ENCODE measurements at places on chromosomes 3 and 15.

DNA sequence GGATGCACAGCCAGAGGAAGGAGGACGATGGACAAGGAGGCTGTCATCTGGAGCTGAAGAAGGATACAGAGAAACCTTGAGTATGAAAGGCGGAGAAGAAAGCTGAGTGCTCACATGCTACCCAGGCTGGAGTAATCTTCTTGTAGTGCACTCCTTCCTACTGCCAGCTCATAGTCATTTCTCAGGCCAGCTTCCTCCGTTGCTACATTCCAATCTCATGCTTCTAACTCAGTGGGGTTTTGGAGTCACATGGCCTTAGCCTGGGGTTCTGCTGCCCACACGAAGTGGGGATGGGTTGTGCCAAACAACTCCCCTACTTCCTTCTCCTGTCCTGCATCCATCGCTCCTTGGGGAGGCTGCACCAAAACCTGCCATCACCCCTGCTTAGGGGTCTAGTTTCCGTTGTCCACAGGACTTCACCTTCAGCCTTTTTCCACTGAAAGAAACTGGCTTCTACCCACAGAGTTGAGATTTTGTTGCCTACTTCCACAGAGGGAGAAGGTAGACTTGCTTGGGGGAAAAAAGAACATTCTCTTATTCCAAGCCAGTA lies 239.9 kb downstream of the EPHB1 start:
- DNase-seq: no peak

GRCh38 chr3:172259111-172259541 lies 189.1 kb downstream of the GHSR start:
- no peak for DNase-seq

GRCh38 chr15:70474471-70475406 lies 288.6 kb downstream of the UACA start:
- no peak for DNase-seq

GRCh38 chr15:48176112-48176511 lies 2.0 kb downstream of the MYEF2 start:
- no peak for DNase-seq

GRCh38 chr15:49439678-49440395 lies 16.8 kb downstream of the FGF7 start:
- no peak for DNase-seq

DNA sequence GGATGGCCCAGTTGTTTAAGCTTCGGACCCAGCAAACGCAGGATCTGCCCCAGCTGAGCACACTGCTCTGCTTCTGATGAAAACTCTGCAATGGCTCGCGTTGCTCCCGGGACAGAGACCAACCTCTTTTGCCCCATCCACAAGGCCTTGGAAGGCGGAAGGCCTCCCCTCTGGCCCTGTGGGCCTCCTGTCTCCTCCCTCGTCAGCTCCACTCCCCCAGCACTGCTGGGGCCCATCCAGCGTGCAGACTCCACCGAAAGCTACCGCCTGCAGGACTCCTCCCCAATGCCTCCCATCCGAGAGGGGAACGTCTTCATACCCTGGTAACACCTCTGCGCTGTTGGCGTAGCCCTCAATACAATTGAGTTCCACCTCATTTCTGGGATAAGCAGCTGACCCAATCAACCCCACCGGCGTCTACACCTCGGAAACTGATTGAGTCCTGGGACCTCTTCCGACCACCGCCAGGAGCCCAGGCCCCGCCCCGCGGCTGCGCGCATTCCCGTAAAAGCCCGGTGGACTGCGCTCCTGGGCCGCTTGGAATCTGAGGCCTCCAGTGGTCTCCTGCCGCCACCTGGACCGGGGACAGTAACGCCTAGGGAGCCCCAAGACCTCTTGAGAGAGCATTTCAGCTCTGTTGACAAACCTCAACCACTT lies at the start of gene PRR23E:
Gene PRR23E (plus strand): TSS at position 556 of the 657 bp plus-strand sequence. CDS start 3,555 bp downstream, outside the sequence.
- DNase-seq: no peak

DNA sequence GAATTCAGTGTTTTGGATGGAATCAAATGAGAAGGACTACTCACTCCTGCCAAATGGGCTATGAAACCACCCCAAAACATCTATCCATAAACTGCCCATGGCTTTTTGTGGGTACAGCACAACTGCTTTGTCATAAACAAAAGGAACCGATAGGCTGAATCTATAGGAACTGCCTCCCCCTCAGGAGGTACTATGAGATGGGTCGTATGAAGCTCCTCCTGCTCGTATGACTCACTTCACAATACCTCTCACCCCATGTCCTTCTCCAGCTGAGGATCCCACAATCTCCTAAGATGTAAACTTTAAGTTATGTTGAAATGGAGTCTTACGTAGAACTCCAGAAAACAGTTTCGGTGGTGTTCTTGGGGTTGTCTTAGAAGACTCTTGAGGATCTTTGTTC lies 129.9 kb upstream of the SAMMSON start:
- DNase-seq: no peak

GRCh38 chr3:87272718-87273341 lies 3.6 kb downstream of the POU1F1 start:
- no peak for DNase-seq

DNA sequence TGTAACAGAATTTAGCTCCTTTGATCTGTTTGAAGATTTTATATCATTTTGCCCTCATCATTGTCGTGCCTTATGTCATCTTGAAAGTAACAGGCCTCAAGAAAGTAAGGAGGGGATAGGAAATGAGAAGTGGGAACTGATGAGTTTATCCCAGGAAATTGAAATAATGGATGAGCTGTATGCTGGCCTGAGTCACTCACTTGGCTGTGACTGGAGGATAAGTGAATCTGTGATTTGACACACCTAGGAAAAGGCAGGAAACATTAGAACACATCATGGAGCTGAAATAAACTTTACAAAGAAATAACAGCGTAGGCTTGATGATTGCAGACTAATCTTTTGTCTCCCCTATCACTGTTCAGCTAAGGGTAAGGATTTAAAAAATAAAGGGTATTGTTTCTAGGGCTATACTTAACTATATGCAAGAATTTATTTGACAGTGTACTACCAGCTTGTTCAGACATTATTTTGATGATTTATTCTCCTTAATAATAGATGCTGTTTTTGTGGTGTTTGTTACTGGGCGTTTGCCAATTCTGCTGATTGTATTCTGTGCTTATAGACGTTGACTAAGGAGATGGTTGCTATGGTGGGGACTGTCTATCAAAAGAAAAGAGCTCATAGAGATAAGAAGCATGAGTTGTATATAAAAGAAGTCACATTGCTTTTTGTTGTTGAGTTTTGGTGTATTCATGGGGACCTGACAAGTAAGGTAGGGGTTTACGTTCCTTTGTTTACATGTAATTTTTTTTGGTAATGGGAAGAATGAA lies 105.6 kb upstream of the ROPN1 start:
- no peak for DNase-seq

GRCh38 chr3:99483841-99484240 lies 154.6 kb upstream of the COL8A1 start:
- DNase-seq: no peak

GRCh38 chr3:151265866-151266265 lies 12.5 kb downstream of the P2RY14 start:
- no peak for DNase-seq

- no peak for DNase-seq
Measured at GRCh38 chr3:177693616-177694264, 496.5 kb upstream of the TBL1XR1 start.

DNA sequence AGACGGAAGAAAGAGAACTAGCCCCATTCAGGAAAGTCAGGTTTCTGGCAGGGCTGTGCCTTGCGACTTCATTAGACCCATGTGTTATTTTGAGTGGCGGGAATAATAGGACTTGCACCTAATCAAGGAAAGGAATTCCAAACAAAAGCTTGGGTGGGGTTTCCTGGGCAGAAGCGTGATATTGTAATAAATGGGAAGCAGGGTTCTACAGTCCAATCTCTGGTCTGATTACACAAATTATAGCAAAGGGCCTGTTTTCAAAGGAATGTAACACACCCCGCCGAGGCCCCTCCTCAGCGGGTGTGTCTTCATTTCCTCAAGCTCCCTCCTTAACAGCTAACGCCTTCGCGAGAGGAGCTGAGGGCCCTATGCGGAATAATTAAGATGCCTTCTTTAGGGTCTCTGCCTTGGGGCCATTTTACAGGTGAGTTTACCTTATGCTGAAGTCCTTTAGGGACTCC lies 396.0 kb upstream of the C2CD4B start:
- DNase-seq: no peak

- no peak for DNase-seq
Measured at GRCh38 chr15:47394286-47394809, 323.0 kb upstream of the SEMA6D start.

DNA sequence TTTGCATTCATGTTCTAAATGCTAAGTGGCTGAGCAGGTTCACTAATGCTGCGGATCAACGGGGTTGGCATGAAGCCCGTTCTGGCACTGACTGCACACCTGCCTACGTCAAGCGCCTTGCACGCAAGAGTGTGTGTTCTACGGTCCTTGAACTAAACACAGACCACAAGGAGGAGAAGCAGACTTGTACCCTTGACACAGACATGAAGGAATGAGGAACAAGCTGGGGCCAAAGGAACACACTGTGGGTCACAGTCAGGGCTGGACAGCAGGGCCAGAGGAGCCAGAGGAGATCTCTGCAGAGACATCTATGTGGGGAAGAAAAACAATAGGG lies 48.0 kb upstream of the LDHAL6B start:
- no peak for DNase-seq

GRCh38 chr3:39183211-39184080 lies 8.9 kb downstream of the XIRP1 start:
- no peak for DNase-seq

GRCh38 chr3:149004622-149005021 lies 13.3 kb downstream of the GYG1 start:
- no peak for DNase-seq

DNA sequence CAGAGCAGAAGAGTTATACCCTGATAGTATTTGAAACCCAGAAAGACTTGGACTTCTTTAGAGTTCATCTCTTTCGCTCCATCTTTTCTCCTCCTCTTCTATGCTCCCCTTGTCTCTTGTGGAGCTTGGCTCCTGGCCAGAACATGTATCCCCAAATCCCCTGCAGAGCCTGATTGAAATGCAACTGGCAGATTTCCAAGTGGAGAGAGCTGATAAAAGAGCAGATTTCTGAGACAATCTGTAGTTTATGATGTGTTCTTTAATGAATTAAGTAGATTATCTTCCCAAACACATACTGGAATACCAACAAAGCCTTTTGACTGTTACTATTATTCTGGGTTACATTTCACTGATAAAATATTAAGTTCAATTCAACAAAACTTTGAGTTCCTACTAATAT lies 33.4 kb downstream of the UNC13C start:
- no peak for DNase-seq

DNA sequence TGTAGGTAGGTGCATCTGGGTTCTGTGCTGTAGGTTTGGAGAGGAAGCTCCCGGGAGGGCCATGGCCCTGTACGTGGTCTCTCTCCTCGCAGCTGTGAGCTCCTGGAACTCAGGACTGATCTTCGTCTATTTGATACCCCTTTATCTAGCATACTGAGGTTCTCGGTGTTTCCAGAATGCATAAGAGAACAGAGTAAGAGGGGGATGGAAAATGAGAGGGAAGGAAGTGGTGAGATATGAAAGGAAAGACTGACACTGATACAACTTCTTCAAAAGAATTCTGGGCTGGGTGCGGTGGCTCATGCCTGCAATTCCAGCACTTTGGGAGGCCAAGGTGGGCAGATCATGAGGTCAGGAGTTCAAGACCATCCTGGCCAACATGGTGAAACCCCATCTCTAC lies 90.7 kb downstream of the CHRD start:
- no peak for DNase-seq

DNA sequence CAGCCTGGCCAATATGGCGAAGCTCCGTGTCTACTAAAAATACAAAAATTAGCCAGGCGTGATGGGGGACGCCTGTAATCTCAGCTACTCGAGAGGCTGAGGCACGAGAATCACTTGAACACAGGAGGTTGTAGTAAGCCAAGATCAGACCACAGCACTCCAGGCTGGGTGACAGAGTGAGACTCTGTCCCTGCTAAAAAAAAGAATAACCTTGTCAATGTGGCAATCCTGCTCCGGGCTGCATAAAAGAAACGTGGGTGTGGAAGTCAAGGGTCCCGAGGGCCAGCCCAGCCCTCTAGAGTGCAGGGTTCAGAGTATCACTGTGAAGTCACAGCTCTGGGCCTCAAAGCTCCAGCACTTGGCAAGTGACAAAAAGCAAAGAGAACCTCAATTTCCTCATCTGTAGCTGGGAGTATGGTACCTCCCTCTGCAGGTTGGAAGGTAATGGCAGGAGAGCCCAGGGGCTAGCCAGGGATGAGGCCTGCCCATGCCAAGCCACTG lies 73.5 kb upstream of the IQSEC1 start:
- DNase-seq: no peak

- no peak for DNase-seq
Measured at GRCh38 chr3:155190691-155191090, 102.8 kb downstream of the STRIT1 start.

GRCh38 chr3:170410428-170411029 lies 8.1 kb upstream of the CLDN11 start:
- DNase-seq: no peak

GRCh38 chr15:71975816-71976150 lies 142.2 kb downstream of the MYO9A start:
- DNase-seq: no peak

DNA sequence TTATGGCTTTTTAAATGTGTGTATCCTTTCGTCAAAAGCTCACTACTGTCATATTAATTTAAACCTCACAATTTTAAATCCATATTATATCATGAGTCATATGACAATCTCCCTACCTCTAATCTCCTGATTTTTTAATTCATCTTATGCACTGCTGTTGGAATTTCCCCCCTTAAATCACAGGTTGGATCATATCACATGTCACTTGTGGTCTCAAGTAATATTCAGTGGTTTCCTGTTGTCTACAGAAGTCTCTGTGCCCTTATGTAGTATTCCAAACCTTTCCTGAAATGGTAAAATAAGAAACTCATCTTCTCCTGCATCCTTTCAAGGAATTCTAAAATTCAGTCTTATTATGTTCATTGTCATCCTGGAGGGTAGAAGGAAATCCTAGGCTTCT lies 116.0 kb upstream of the CBLB start:
- no peak for DNase-seq

- no peak for DNase-seq
Measured at GRCh38 chr3:184005941-184006507, 11.7 kb downstream of the ABCC5 start.

- no peak for DNase-seq
Measured at GRCh38 chr3:146195030-146195429, 34.0 kb upstream of the PLOD2 start.

- DNase-seq: no peak
Measured at GRCh38 chr3:29410660-29411405, 130.0 kb downstream of the RBMS3 start.

DNA sequence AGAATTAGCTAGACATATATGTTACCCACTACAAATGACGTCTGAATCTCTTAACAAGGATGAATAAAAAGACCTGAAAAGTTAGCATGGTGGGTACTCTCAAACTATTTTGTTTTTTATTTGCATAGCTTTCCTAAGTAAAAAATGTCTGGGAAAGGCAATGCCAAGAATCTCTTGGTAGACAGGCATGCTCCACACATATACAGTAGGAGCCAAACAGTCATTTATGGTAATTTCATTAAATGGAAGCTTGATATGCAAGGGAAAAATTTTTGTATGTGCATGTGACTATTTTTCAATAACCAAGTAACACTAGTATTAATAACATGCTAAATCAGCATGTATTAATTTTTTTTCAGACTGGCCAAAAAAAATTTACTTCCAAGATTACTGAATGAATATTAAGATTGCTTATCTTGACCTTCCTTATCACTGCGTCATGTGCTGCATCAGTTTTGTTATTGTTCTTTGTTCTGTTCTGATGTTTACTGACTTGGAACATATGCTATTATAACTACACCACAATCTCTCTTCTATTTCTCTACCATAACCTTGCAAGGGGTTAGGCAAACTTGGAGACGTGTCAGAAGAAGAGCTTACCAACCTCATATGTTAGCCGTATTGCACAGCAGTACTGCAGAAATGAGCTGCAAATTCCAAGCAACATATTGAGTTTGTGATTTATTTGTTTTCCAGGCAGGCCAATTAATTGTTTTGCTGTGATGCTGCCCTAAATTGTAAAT lies 255.3 kb downstream of the RBMS3 start:
- DNase-seq: no peak

All from activated CD4-positive, alpha-beta T cell treated with anti-CD3 and anti-CD28 coated beads, Interleukin-2, amount 50 U/mL, for 4 hours (primary cell).